CD4-positive, alpha-beta T cell treated with Interleukin-17A for 1 hour (primary cell): ENCODE measurements at places on chromosomes 2 and 18.

GRCh38 chr2:133508546-133509165 lies 59.6 kb downstream of the NCKAP5 start:
- DNase-seq = no peak

- DNase-seq = no peak
Observed at GRCh38 chr2:52805901-52806410, 961.6 kb upstream of the CHAC2 start.

GRCh38 chr2:237816531-237816930 lies 18.0 kb downstream of the RBM44 start:
- DNase-seq = no peak

DNA sequence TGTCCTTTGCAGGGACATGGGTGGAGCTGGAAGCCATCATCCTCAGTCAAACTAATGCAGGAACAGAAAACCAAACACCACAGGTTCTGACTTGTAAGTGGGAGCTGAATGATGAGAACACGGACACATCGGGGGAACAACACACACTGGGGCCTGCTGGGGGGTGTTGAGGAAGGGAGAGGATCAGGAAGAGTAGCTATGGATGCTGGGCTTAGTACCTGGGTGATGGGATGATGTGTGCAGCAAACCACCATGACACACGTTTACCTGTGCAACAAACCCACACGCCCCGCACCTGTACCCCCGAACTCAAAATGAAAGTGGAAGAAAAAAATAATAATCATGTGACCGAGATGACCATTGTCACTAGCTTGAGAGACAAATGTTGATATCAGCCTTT lies 114.7 kb downstream of the NDUFA10 start:
- no peak for DNase-seq

- no peak for DNase-seq
Observed at GRCh38 chr18:13993730-13994129, 78.4 kb upstream of the MC2R start.

DNA sequence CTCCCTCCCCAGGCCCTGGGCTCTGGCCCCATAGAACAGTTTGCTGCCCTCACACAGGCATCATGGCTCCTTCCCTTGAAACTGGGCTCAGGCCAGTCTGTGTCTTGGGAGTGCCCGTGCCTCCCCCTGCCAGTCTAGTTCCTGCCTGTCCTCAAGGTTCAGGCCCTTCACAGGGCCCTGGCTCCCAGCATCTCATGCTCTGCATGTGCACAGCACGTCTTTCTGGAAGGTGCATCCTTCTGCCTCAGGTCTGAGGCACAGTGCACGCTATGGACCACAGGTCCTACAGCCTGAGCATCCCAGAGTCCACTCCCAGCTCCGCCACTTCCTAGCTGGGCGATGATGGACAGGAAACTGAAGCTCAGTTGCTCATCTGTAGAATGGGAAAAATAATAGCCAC lies 35.6 kb upstream of the FOSL2 start:
- no peak for DNase-seq

DNA sequence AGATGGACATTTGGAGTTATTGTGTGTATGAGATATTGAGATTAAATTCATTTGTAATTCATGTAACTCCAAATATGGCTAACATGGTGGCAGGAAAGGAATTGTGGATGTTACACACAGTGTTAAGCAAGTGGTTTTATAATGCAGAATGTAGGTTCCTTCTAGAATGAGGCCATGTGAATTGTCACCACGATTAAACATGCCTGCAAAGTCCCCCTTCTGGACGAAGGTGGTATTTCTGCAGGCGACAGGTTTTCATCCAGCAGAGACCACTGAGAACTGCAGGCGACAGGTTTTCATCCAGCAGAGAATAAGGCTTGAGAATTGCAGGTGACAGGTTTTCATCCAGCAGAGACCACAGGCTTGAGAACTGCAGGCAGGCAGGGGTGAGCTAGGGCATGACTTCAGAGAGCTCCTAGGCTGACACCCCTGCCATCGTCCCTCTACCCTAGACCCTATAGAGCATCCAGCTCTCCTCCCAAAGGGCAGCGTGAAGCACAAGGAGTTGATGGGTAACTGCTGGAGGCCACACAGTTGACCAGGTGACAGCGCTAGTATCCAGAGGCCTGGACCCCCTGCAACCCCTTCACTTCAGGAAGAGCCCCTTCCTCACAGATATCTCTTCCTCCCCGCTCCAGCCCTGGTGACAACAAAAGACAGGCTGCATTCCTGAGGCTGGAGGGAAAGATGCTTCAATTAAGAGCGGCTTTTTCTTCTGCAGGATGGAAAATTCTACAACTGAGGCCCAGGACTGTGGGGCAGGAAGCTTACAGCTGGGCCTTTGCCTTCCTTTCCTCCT lies 175.8 kb downstream of the LOXHD1 start:
- DNase-seq = peak; percentile 61

GRCh38 chr2:111122631-111123421 lies 2.1 kb downstream of the BCL2L11 start:
- peak; percentile 23 for DNase-seq

GRCh38 chr2:241207151-241207550 lies 18.7 kb downstream of the ANO7 start:
- no peak for DNase-seq

DNA sequence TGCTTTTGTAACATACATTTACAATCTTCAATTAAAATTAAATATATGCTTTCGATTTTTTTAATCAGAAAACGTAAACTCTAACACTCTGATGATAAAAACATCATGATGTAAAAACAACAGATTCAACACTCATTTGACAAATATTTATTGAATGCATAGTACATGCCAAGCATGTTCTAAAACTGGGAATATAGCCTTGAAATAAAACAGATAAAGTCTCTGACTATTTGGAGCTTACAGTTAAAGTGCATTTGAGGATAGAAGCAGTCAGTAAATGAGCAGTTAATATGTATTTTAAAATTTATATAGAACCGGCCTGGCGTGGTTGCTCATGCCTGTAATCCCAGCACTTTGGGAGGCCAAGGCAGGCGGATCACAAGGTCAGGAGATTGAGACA lies 47.8 kb downstream of the TMX3 start:
- no peak for DNase-seq

- peak; percentile 73 for DNase-seq
Observed at GRCh38 chr2:98460573-98461497, 16.2 kb downstream of the INPP4A start.

DNA sequence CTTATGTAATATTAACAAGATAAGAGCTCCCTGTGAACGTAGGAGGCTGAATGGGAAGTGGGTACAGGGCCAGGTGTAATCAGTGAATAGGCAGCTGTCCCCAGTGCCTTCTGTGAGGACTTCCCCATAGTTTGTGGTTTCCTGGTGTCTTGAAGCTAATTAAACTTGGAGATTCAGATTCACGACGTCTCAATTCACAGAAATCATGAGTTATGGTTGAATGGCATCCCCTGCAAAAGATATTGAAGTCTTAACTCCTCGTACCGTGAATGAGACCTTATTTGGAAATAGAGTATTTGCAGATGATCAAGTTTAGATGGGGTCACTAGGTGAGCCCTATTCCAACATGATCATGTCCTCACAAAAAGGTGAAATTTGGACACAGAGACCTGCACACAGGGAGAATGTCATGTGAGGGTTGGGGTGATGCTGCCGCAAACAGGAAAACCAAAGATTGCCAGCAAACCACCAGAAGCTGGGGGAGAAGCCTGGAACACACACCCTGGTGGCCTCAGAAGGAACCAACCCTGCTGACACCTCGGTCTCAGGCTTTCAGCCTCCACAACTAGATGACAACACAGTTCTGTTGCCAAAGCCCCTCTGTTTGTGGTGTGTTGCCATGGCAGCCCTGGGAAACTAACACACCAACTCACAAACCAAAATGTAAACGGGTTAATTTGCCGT lies 13.2 kb downstream of the ARL4C start:
- peak; percentile 94 for DNase-seq

DNA sequence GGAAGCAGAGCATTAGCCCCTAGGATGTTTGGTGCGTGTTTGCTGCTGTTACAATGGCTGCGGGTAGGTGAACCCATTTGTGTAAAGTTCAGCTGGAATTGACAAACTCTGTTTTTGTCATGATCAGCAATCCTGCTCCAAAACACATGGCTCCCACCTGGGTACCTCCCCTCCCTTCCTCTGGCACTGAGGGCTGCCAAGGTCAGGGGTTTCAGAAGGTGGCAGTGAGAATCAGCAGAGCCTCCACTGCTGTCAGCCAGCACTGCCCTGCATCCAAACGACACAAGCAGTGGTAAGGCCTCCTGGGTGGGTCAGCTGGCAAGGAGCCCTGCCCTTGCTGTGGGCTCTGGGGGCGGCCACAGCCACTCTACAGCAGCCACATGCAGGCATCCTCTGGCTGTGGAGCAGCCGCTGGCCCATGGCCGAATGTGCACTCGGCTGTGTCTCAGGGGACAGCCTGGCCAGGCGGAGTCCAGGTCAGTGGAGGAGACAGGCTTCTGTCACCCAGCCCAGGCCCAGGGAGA lies 32.8 kb upstream of the LDLRAD4 start:
- no peak for DNase-seq

DNA sequence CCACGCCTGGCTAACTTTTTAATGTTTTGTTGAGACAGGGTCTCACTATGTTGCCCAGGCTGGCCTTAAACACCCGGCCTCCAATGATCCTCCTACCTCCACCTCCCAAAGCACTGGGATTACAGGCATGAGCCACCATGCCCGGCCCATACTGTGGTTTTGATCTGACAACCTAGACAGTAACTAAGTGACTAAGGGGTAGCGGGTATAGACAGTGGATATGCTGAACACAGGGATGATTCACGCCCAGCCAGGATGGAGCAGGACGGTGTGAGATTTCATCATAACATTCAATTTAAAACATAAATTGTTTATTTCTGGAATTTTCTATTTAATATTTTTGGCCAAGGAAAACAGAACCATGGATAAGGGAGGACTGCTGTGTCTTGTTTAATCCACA lies 36.0 kb upstream of the YPEL5 start:
- no peak for DNase-seq

- DNase-seq = no peak
Observed at GRCh38 chr2:36549165-36549574, 48.8 kb downstream of the FEZ2 start.

GRCh38 chr18:8780227-8780626 lies 74.9 kb downstream of the MTCL1 start:
- no peak for DNase-seq

GRCh38 chr2:200373973-200374416 lies 67.5 kb downstream of the SPATS2L start:
- peak; percentile 65 for DNase-seq

DNA sequence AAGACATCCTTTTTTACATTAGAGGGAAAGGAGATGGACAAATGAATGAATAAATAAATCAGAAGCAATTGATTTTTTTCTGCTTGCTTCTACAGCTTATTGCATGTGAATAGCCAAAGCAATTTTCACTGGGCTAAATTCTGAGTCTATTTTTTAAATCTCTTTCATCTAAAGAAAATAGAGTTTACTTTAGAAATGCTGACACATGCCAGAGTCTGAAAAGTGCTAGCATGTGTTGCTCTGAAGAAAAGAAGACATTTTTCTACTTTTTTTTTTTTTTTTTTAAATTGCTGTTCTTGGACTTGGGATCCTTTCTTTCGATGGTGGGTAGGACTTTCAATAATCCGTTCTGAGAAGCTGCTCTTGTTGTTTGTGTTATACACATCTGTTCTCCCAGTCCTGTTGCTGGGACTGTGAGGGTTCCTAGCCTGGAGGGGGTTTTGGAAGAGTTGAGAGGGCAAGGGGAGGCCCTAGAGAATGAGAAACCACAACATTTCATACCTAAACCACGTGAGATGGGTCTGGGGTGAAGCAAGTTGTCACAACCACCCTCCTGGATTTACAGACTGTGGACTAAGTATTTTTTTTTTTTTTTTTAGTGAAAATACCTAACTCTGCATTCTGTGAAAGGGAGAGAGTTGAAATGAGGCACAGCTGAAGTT lies 193.5 kb downstream of the PRKCE start:
- no peak for DNase-seq

DNA sequence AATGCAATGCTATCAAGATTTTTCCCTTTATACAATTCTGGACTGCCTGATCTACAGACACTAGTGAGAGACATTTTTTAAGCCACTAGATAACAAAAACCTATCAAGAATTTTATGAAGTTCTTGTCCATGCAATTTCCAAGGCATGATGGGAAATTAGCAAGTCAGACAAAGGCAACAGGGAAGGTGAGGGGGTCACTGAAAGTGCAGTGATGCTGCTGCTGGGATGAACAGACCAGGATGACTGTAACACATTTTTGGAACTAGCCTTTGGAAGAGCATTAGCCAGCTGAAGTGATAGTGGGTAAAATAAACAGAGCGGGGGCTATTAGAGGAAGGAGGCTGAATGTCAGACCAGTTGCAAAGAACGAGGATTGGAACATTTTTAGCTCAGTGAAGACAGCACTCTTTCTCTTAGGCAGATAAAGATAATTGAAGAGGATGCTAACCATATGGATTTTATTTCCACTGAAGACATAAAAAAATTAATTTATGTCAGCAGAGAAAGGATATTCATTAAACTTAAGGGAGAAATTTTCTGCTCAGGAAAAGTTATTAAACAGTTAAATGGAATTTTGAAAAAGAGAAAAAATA lies 17.9 kb downstream of the NRXN1 start:
- DNase-seq = no peak

DNA sequence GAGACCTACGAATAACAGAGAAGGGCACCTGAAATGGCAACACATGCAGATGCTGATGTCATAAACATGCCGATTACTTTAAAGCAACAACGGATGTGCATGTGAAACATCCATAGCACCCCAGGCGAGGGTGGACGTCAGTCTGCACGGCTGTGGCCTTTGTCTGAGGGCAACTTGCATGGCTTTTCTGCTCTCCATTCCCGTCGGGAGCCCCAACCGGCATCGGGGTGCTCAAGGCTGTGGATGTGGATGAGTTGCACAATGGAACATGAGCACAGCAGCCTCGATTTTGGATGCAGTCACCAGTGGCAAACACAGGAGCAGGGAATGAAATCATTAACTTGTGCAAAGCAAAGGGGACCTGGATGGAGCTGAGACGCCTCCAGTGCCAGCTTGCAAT lies 298.2 kb upstream of the SALL3 start:
- DNase-seq = no peak

GRCh38 chr2:158817588-158817987 lies 22.5 kb downstream of the DAPL1 start:
- DNase-seq = no peak

- DNase-seq = no peak
Observed at GRCh38 chr2:175234650-175235049, 53.1 kb upstream of the ATP5MC3 start.

GRCh38 chr2:9174771-9175437 lies 31.7 kb upstream of the ASAP2 start:
- DNase-seq = no peak
